ENCODE measurements at places on chromosomes 7 and 10. TPM values are rescaled to one million over a fixed set of nuclear protein-coding genes. Genes with fewer than 3 reads are reported as not detected.

- peaks cover 6% of the 10 kb centered on the region for H3K36me3 ChIP-seq
- no peaks in the 10 kb centered on the region for H3K27me3 ChIP-seq
- H3K4me3 ChIP-seq: no peak overlapping the region
- H3K4me1 ChIP-seq: peaks cover 18% of the 10 kb centered on the region
Observed at GRCh38 chr10:132696204-132696603, 89.7 kb downstream of the NKX6-2 start.

GRCh38 chr10:19986591-19986990 lies 170.4 kb downstream of the PLXDC2 start:
- no peaks in the 10 kb centered on the region for H3K27me3 ChIP-seq
- no peak overlapping the region for H3K4me3 ChIP-seq
- H3K27ac ChIP-seq: no peak overlapping the region
- peaks cover 8% of the 10 kb centered on the region for H3K4me1 ChIP-seq
- H3K36me3 ChIP-seq: no peaks in the 10 kb centered on the region
- DNase-seq: no peak

DNA sequence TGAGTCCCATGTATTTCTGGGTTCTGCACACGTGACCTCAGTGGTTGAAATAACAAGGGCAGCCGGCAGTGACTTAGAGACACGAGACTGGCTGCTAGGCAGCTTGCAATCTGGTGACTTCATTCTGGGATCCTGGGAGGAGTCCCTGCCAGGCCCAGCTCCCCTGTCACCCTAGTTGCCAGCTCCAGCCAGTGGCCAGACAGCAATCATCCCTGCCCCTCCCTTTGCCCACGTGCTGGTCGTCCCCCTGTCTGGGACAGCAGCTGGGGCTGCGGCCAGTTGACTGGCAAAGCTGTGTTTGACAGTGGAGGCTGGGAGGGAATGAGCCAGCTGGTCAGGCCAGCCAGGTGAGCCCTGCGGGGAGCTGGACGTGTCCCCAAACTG lies 30.0 kb downstream of the ADGRA1 start:
- DNase-seq: no peak
- no peaks in the 10 kb centered on the region for H3K36me3 ChIP-seq
- H3K27me3 ChIP-seq: no peaks in the 10 kb centered on the region
- H3K4me3 ChIP-seq: no peak overlapping the region

DNA sequence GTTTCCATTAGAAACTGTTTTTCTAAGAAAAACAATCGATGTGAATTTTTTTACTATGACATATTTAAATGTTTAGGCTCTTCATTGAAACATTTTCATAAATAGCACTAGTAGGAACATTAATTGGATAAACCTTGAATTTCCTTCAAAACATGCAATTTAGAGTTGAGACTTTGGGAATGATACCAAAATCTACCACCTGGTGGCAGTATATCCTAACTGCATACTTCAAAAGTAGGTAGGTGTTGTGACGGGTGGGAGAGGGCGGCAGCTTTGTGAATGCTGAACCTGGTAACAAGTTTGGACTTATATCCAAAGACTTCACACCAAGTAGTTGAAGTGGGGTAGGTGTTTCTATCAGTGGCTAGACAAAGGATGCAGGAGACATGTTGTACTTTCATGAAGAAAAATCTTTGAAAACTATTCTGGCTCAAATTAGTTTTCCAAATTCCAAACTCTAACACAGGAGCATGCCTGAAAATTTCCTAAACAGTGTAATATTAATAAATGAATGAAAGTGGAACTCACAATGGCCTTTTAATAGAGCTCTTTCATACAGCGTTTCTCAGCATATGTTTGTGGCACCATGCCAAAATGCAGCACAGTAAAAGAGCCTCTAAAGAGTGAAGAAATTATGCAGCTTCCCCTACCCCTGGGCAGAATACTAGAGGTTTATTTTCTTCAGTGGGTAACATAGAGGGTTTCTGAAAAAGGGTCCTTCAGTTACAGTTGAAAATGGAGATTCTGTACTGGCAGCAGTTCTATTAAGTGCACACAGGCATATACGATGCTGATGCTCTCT lies 201.0 kb upstream of the TPK1 start:
- no peaks in the 10 kb centered on the region for H3K4me1 ChIP-seq
- H3K27ac ChIP-seq: no peak overlapping the region
- DNase-seq: no peak
- no peaks in the 10 kb centered on the region for H3K27me3 ChIP-seq

Gene MUC3A
- 0.49 TPM for total RNA-seq

Gene SFMBT2
- 12.5 TPM for total RNA-seq

Gene KAZALD1
- total RNA-seq: 4.2 TPM

Gene KNDC1
- 3.4 TPM for total RNA-seq
